ENCODE measurements at places on chromosomes 12 and 14.

DNA sequence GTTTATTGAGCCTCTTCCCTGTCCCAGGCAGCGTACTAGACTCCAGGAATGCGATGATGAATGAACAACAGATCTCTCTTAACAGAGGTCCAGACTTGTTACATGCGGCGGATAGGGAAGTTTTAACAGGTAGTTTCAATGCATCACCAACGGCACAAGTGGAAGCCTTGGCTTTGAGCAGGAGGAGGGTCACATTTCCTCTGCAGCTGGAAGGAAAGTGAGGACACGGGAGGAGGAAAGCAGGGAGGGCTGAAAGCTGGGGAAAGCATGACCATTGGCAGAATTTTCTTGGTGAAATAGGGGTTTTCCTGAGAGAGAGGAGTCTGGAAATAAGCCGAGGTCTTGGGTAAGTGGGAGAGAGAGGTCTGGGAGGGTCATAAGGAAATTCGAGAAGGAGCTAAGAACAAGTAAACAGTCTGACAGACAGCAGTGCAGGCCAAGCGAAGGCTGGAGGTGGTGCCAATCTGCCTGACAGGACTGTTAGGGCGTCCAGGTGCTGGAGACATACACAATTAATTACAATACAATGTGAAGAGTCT lies 15.4 kb downstream of the BHLHE41 start:
- peak; percentile 30 for DNase-seq

GRCh38 chr12:25126101-25126500 lies 68.9 kb downstream of the DNAI7 start:
- DNase-seq: no peak

DNA sequence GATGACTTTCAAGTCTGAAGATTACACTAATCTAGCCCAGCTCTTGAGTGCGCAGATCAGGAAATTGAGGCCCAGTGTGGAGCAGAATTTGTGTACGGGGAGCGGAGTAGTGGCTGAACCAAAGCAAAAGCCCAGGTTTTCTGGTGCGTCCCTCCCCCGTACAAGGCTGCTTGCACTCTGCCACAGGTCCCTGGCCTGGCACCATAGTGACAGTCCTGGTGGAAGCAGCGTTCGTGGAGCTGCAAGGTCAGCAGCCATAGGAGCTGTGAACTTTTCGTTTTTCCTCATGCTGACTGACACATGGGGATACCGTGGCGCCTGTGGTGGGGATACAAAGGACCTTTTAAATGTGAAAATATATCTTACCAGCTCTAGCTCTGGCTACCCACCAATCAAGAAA lies 1.7 kb downstream of the EVL start:
- DNase-seq: no peak

GRCh38 chr14:104092931-104093365 lies 7.4 kb downstream of the ASPG start:
- no peak for DNase-seq

DNA sequence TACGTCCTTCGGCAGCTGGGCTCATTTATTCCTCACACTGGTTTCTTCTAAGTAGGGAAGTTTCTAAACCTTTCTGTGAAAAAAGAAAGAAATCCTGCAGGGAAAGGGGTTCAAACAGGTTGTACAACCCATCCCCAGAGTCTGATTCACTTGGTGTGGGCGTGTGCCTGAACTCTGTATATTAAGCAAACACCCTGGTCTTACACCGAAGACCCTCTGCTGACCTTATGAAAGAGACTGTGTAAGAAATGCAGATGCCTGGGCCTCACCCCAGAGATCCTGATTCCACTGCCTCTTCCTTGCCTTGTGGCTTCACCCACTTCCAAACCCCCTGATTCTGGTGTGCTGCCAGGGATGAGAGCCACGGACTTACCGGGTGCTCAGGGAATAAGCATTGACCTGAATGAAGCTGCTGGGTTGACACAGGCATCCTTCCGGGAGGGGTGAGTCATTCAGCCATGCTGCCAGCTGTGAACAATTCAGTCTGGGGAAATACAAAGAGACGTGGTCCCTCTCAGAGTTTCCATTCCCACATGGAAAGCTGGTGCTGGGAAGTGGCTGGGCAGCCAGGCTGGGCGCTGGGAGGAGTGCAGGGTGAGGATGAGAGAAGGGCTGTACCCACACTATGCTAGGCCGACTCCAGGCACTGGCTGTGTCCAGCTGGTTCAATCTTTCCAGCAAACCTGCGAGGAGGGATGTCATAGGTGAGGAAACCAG lies 26.5 kb upstream of the ACTN1 start:
- no peak for DNase-seq

DNA sequence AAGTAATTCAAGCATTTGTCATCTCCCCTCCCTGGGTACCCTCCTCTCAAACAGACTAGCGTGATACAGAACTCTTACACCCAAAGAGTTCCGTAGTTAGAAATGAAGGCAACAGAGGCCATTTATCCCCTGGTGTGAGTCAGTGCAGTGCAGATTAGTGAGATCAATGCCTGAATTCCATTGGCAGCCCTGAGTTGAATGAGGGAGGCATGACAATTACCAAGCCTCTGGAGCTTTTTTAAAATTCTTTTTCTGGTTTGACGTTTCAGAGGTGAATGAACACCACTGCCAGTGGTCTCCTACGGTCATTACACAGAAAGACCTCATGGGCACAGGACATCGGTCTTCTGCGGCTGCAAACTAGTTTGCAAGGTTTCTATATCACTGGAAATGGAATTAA lies 94.4 kb downstream of the PRIMA1 start:
- DNase-seq: no peak

DNA sequence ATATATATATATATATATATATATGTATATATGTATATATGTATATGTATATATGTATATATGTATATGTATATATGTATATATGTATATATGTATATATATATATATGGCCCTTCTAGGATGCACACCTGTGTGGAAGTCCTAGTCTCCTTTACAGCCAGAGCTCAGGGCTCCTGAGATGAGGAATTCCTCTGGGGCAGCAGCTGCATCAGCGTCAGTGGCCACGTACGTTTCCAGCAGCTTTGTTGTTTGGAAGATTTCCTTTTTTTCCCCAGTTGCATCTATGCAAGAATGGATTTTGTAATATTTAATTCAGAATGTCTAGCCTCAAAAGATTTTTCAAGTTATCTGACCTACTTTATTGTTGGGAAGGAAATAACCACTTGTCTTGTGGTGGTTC lies 68.6 kb downstream of the TNFAIP2 start:
- DNase-seq: no peak

- peak; percentile 6 for DNase-seq
Observed at GRCh38 chr14:33551963-33552362, 398.9 kb downstream of the EGLN3 start.

DNA sequence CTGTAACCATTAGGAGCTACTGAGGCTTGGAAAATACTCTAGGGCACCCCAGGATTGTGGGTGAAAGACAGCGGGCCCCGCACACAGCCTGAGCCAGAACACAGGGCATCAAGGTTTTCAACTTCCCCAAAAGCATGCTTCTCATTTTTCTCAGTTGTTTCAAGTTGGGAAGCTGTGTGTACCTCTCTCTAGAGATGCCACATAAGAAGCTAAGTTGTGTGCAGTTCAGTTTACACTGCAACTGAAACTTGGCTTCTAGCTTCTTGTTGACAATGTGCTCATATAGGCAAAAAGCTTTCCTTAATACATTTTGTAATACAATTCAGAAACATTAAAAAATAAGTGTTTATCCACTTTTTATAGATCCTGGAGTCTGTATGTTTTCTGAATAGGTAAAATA lies 88.1 kb upstream of the PTPRR start:
- no peak for DNase-seq

- no peak for DNase-seq
Observed at GRCh38 chr12:85296362-85296761, 16.3 kb downstream of the ALX1 start.

GRCh38 chr14:23269193-23269592 lies 16.7 kb downstream of the HOMEZ start:
- no peak for DNase-seq

GRCh38 chr12:128787827-128788226 lies 35.9 kb downstream of the SLC15A4 start:
- DNase-seq: no peak

DNA sequence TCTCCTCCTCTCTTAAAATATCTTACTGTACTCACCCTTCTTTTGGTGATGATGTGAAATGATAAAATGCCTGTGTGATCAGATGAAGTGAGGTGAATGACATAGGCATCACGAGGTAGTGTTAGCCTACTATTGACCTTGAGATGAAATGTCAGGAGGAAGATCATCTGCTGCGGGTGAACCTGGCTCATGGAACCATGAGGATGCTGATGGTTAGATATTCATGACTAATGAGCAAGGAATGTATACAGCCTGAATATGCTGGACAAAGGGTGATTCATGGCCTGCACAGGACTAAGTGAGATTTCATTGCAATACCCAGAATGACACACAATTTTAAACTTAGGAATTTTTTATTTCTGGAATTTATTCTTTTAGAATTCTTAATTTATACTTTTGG lies 89.6 kb downstream of the DAAM1 start:
- no peak for DNase-seq

DNA sequence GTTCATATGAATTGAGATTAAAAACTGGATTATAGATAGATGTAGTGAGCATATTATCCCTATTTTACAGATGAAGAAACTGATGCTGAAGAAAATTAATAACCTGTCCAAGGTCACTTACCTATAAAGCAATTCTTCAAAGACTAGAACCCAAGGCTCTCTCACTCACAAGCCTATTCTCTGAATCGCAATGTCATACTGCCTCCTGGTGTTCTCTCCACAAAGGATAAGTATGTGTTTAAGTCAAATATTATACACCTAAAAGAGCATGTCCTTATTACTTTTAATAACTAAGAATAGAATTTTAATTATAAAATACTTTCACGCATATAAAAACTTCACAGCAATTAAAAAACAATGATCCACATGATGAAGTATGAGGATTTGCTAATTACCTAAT lies 721.3 kb upstream of the USP15 start:
- no peak for DNase-seq

DNA sequence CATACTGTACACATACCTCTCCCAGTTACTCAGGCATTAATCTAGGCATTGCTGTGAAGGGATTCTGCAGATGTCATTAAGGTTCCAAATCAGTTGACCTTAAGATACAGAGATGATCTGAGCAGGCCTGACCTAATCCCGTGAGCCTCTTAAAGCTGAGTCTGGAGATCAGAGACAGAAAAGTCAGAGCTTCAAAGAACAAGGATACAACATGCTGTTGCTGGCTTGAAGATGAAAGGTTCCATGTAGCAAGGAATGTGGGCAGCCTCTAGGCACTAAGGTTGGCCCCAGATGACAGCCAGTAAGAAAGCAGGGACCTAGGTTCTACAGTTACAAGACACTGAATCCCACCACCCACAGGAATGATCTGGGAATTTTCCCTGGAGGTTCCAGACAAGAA lies 81.1 kb downstream of the MAP1LC3B2 start:
- DNase-seq: no peak

GRCh38 chr14:58746261-58746660 lies 108.5 kb downstream of the DACT1 start:
- no peak for DNase-seq

GRCh38 chr12:112191840-112192321 lies 66.5 kb downstream of the TRAFD1 start:
- DNase-seq: no peak

DNA sequence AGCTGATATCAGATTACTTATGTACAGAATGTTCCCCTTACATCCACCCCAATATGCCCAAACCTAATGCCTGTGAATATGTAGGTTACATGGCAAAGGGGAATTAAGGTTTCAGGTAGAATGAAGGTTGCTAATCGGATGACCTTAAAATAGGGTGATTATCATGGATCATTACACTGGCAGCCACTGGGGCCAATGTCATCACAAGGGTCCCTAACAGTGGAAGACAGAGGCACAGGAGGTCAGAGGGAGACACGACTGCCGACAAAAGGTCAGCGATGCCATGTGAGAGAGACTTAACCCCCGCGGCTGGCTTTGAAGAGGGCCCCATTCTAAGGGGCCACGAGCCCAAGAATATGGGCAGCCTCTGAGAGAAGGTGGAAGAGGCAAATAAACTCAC lies 106.8 kb upstream of the EVL start:
- DNase-seq: no peak

GRCh38 chr12:122452701-122453285 lies 30.3 kb upstream of the CLIP1 start:
- no peak for DNase-seq

- no peak for DNase-seq
Observed at GRCh38 chr14:68899033-68899603, 80.0 kb downstream of the ACTN1 start.

- DNase-seq: no peak
Observed at GRCh38 chr12:77124767-77125166, 59.4 kb upstream of the E2F7 start.

DNA sequence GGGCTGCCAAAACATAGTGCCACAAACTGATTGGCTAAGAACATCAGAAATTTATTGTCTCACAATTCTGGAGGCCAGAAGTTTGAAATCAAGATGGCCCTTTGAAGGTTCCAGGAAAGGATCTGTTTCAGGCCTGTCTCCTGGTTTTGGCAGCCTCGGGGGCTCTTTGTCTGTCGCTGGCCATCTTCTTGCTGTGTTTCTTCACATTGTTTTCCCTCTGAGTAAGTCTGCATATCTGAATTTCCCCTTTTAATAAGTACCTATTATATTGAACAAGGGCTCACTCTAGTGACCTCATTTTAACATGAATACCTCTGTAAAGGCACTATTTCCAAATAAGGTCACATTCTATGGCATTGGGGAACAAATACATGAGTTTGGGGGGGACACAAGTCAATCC lies 467.1 kb upstream of the MGAT4C start:
- DNase-seq: no peak

DNA sequence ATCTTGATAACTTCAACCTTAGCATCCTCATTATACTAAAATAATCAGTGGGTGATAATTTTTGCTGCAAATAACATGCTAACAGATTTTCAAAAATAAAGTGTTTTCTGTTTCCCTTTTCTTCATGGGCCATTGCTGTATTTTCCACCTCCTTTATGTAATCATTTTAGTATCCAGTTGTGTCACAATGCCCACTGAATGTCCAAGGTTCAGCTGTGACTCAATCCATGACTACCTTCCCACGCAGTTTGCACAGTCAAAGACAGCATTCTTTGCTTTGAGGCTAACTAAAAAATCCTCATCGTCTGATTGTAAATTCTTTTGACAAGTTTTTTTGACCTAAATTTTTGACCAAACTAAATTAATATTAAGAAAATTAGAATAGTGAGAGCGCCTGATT lies 474.1 kb downstream of the FLRT2 start:
- DNase-seq: no peak

Data from NCI-H1417 treated with DMSO at 0.1 percent for 48 hours (cell line).